ENCODE measurements at places on chromosomes 3 and 15.
A peak's percentile ranks its signal among the peaks of the same experiment; 100 is the strongest.

- DNase-seq = no peak
Measured at GRCh38 chr15:75770131-75770530, 57.5 kb upstream of the CSPG4 start.

DNA sequence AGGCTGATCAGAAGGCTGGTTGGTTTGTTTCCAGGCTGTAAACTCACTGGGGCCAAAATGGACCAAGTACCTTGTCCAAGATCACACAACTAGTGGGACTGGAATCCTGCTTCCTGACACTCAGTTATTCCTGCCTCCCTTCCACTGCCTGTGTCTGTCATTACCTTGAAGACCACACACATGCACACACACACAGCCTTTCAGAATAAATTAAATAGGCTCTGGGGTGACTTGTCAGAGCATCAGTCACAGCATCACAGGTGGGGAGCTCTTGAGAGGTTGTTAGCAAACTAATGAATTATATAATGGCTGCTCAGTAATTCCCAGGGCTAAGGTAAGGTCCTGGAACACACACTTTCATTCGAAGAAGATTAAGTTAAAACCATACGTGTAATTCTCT lies 231.8 kb downstream of the UACA start:
- no peak for DNase-seq

- no peak for DNase-seq
Measured at GRCh38 chr15:100565591-100565990, 36.4 kb downstream of the LINS1 start.

DNA sequence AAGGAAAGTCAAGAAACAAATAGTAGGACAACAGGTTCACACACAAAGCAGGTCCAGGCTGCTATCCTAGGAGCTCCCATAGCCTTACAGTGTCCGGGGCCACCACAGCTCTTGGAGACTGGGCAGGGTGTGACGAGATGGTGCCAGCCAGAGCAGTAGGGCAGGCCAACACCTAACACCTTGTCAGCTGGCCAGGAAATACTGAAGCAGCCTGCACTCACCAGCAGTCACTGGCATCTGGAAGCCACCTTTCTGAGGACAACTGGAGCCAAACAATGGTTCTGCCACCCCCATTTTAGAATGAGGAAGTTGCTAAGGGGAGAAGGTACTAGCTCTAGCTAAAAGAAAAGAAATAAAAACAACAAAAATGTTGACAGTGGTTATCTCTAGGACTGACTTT lies 47.2 kb downstream of the CCDC12 start:
- no peak for DNase-seq

- DNase-seq = no peak
Measured at GRCh38 chr3:54660714-54661132, 267.1 kb downstream of the LRTM1 start.

DNA sequence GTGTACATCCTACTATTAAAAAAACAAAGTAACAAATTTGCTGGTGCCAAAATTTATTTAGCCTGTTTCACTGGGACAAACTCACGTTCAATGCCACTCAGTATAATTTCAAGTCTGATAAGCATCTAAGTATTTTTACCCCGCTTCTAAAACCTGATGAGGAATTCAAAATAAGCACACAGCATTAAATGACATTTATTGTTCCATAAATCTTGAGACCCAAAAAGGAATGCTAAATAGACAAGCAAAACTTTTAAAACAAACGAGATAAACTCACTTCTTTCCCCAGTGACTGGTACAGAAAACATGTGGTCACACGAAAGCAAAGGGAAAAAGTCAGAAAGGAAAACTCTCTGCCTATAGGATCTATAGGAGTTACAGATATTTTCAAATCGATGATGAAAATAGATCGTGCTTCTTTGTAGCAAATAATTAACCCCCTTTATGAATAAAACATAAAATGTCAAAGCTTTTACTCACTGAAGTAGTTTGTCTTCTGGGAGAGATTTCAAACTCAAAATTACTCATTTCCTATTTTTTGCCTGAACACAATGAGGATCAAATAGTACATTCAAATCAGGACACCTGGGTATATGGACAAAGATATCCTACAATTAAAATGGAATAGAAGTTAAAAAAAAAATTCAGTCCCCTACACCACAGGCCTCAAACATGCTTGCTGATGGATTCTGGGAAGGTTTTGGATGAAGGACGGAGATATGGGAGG lies 51.7 kb downstream of the UBP1 start:
- DNase-seq = no peak

GRCh38 chr3:23645533-23646183 lies 160.1 kb upstream of the UBE2E1 start:
- DNase-seq = no peak

DNA sequence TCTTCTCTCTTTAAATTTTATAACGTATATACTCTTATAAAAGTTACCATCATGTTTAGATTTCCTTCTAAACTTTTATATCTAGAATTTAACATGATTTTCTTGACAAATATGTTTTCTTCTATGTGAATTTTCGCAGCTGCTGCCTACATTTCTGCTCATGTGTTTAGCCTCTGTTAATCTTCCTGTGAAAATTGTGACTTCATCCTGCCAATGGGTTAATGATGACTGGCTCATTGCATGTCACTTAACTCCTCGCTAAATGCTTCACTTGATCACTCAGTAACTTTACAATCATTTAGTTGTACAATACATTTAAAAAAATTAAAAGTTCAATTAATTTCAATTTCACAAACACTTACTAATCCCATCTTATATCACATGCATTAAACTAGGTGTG lies 178.1 kb downstream of the LPP start:
- no peak for DNase-seq

- DNase-seq = no peak
Measured at GRCh38 chr3:137202941-137203340, 245.2 kb downstream of the IL20RB start.

DNA sequence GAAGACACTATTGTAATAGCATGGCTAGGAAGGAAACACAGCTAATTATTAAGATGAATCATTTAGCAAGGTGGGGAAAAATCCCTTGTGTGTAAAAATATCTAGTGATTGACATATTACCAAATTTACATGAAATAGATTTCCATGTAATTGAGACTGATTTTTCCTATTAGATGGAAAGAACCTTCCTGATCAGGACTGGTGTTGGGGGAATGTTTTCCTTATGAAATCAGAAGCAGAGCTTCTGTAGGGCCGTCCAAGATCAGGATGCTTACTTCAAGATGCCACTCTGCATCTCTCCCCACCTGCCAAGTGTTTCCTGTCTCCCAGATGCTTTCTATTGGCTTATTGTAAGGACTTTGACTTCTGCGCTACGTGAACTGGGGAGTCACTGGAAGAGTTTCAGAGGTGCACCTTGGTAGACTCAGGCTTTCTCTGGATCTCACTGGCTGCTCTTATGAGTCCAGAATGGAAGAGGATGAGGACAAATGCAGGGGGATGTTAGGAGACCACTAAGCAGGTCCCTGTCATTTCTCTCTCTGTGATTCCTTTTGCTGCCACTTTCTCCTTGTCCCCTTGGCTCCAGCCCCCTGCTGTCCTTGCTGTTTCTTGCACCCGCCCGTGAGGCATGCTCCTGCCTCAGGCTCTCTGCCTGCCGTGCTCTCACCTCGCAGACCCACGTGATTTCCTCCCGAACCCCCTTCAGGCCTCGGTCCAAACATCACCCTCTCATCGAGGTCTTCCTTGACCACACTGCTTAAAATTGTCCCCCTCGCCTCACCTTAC lies 30.1 kb downstream of the BTD start:
- DNase-seq = no peak

DNA sequence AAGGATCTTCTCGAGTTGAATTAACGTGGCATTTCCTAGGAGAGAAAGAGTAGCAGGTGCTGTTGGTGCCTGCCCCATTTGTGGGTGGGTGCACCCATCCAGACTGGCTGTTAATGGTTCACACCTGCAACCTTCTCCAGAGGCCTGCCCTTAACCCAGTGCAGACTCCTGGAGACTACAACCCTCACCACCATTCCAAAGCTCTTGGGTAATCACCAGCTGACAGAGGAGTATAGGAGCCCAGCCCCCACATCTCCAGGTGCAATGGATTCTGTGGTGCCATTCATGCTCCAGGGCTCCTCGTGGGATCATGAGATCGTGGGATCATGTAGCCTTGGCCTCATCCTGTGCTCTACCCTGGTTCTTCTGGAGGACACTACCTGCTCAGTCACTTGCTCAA lies 60.2 kb downstream of the SEMA5B start:
- no peak for DNase-seq

DNA sequence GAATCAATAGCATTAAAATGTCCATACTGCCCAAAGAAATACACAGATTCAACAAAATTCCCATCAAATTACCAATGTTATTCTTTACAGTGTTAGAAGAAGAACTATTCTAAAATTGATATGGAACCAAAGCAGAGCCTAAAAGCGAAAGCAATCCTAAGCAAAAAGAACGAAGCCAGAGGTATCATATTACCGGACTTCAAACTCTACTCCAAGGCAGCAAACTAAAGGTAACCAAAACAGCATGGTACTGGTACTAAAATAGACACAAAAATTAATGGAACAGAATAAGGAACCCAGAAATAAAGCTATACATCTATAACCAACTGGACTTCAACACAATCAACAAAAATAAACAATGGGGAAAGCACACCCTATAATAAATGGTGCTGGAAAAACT lies 167.5 kb downstream of the ADAMTS9 start:
- DNase-seq = no peak

GRCh38 chr15:48052946-48053345 lies 67.8 kb upstream of the SLC24A5 start:
- DNase-seq = no peak

DNA sequence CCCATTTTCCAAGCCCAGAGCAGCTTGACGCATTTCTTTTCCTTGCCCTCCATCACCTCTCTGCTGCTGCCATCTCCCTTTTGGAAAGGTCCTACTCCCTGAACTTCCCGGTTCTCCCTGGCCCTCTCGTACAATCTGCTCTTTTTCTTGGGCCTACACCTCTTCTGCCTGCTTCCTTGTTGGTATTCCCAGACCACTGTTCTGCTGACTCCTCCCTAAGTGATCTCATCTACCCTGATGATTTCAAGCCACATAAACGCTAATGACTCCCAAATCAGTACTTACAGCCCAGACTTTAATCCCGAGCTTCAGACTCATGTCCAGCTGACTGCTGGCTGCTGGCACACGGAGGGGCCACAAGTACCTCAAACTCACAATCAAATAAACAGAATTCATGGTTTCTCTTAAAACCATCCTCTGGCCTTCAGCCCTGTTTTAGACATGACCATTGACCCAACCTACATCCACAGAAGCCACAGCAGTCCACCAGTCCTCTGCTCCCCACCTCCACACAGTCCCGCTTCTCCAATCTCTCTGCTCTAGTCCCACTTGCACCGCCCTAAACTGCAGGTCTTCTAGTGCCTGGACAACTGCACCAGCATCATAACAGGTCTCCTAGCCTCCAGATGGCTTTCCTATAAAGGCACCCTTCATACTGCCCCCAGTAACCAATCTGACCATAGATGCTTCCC lies 57.6 kb downstream of the AAGAB start:
- no peak for DNase-seq

- no peak for DNase-seq
Measured at GRCh38 chr15:65213241-65213640, 2.0 kb upstream of the CILP start.

DNA sequence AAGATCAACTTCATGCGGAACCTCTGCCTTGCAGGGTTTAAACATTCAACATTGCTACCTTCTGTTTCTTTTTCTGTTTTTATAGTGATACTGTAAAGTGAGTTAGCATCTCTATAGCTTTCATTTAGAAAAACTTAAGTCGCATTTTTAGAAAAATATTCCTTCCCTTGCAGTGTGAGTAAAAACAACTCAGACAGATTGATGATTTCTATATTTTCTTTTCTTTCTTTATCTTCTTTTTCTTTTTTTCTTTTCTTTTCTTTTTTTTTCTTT lies 2.8 kb upstream of the MEIS2 start:
- no peak for DNase-seq

GRCh38 chr3:72690629-72691028 lies 157.6 kb downstream of the SHQ1 start:
- no peak for DNase-seq

- no peak for DNase-seq
Measured at GRCh38 chr15:40768521-40769273, 1.1 kb upstream of the C15orf62 start.

DNA sequence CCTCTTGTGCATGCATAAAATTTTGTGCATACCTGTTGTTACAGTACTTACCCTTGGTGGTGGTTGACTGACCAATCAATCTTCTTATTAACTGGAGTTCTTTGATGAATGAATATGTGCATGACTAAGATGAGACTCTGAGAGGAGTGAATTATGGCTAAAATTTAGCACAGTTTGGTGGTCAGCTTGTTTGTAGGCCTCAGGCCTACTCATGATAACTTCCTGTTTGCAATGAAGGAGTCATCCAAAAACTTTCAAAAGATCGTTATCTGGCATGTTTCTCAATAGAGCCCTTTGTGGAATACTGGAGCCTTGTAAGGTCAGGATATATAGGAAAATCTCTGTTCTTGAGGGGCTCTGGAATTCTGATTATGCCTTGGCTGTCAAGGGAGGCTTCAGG lies 66.5 kb downstream of the LEKR1 start:
- DNase-seq = no peak

- peak; percentile 11 for DNase-seq
Measured at GRCh38 chr3:113606539-113607218, 74.3 kb downstream of the SIDT1 start.

DNA sequence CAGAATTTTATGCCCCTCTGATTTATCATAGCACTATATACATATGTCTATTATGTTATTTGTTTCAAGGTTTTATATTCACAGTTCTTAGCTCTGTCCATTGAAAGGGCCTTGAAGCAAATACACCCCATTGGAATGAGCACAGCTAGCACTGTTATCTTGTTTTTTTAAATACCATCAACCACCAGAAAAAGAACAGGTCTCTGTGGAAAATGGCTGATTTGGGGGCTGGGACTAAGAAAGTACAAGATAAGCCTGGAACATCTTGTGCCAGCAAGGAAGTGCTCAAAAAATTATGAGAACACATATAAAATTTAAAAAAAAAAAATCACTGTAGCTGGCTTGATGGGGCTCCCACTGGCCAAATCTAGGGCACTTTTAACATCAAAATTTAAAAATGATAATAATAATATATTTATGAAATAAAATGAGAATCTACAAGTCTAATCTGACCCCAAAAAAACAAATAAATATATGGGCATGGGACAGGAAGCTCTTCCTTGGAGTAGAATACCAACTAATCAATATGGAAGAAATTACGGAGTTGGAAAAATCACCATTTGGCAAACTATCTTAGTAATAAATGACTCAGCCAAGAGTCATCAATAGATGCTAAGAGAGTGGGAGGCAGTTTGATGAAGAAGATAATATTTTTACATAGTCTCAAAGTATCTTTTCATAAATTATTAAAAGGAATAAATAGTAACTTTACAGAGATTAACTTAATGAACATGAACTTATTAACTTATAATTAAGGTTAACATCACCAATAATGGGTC lies 20.5 kb downstream of the IFT80 start:
- DNase-seq = no peak

DNA sequence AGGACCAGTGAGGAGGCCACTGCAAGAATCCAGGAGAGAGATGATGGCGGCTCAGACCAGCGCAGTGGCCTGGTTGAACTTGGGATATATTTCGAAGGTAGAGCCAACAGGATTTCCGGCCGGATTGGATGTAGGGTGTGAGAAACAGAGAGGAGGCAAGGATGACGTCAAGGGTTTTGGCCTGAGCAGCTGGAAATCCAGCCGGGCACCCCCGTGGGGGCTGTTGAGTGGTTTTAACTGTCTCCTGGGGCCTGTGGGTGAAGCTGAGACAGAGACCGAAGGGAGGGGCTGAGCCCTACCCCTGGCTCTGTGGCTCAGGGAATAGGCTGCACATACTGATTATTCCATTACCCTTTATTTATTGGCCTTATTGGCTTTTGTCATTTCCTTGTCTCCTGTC lies 45.7 kb downstream of the EXOG start:
- no peak for DNase-seq

- DNase-seq = no peak
Measured at GRCh38 chr3:184592371-184593219, 31.0 kb downstream of the EPHB3 start.
